ENCODE measurements at places on chromosomes 13 and 19.

DNA sequence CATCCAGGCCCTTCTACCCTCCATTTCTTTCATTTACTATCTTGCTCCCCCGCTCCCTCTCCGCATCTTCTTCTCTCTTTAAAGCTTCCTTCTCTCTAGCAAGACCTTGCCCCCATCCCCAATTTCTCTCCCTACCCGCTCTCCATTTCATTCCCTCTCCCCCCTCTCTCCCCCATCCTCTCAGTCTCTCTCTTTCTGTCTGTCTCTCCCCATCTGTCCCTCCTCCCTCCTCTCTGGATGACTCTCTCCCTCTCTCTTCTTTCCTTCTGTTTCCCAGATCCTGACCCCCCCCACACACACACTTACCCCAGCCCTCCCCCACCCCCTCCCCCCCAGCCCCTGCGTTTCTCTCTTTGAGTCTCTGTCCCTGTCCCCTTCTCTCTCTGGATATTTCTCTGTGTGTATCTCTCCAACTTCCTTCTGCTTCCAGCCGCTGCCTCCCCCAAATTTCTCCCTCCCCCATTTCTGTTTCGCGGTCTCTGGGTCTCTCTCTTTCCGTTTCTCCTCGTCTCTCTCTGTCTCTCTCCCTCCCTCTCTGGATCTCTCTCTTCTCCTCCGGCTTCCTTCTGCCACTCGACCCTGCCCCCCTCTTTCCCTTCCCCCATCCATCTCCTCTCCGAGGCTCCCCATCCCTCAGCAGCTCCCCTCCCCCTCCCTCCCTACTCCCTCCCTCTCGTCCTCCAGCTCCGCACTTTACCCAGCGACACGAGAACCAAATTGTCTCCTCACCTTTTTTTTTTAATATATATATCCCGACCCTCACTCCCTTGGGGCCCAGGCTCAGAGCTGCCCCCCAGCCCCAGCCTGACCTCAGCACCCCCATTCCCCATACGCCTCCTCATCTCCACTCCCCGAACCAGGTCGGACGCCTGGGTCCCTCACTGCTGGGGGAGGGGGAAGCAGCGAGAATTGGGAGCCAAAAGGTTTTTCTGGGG is 3.6 kb upstream of the CACNG8 start:
- DNase-seq: no peak

- DNase-seq: no peak
Measured at GRCh38 chr13:52010890-52011631, at the start of gene ATP7B. Gene ATP7B (minus strand): TSS chr13:52011450. CDS start chr13:52011337, 113 bp downstream.

DNA sequence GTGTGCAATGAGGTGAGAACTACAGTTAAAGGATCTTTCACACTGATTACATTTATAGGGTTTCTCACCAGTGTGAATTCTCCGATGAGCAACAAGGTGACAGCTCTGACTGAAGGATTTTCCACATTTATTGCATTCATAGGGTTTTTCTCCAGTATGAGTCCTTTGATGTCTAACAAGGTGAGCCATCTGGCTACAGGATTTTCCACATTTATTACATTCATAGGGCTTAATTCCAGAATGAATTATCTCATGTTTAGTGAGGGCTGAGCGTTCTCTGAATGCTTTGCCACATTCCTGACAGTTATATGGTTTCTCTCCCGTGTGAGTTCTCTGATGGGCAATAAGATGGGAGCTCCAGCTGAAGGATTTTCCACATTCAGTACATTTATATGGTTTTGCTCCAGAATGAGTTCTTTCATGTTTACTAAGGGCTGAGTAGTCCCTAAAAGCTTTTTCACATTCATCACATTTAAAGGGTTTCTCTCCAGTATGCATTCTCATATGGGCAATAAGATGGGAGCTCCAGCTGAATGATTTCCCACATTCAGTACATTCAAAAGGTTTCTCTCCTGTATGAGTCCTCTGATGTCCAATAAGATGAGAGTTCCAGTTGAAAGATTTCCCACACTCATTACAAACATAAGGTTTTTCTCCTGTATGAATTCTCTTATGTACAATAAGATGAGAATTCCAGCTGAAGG is 4.4 kb upstream of the C19orf18 start:
- no peak for DNase-seq

DNA sequence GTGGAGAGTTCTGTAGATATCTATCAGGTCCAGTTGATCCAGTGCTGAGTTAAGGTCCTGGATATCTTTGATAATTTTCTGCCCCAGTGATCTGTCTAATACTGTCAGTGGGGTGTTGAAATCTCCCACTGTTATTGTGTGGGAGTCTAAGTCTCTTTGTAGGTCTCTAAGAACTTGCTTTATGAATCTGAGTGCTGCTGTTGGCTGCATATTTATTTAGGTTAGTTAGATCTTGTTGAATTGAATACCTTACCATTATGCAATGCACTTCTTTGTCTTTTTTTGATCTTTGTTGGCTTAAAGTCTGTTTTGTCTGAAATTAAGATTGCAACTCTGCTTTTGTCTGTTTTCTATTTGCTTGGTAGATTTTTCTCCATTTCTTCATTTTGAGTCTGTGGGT is 15.4 kb downstream of the AP1M1 start:
- no peak for DNase-seq

All from epithelial cell of prostate (primary cell).